ENCODE measurements at places on chromosomes 1 and 21.

DNA sequence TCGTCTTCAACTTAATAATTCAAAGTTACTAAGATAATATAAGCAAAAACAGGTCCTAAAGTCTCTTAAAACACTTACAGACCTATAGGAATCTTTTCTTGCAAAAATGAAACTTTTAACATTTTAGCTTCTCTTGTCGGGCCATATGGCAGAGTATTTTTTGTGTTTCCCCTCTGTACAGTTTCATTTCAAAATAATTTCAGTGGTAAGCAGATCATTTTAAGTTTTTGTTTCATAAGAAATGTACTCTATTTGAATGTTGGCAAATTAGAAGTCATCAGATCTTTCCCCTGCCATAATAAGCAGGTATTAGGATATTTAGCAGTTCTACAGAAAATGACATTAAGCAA lies 37.9 kb downstream of the RGL1 start:
- DNase-seq = no peak

DNA sequence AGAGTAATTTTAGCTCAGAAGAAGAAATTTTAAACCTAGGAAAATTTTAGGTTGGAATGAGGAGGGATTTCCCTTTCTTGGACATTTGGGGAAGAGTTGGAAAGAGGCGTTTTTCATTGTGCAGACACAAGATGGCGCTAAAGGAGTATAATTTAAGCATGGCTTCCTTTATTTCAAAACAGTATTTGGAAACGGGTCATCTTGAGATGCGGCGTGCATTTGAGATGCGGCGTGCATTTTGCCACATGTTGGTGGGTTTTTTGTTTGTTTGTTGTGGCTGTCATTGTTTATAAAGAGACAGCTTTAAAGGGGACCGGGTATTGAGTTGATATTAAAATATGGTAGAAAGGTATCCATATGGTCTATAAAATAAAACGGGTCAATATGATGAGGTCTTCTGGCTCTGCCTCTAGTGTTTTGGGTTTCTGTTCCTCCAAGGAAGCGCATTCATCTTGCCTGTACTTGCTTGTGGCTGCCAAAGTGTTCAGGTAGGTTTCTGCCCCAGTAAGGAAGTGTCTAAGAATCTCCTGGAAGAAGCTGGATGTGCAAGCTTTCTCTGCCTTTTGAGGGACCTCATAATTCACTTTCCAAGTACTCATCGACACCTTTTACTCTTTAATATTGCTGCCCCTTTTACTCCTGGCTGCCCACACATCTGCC lies 210.3 kb downstream of the SLC35F3 start:
- peak; percentile 67 for DNase-seq

GRCh38 chr1:82837766-82838465 lies 1037.2 kb downstream of the ADGRL2 start:
- no peak for DNase-seq

DNA sequence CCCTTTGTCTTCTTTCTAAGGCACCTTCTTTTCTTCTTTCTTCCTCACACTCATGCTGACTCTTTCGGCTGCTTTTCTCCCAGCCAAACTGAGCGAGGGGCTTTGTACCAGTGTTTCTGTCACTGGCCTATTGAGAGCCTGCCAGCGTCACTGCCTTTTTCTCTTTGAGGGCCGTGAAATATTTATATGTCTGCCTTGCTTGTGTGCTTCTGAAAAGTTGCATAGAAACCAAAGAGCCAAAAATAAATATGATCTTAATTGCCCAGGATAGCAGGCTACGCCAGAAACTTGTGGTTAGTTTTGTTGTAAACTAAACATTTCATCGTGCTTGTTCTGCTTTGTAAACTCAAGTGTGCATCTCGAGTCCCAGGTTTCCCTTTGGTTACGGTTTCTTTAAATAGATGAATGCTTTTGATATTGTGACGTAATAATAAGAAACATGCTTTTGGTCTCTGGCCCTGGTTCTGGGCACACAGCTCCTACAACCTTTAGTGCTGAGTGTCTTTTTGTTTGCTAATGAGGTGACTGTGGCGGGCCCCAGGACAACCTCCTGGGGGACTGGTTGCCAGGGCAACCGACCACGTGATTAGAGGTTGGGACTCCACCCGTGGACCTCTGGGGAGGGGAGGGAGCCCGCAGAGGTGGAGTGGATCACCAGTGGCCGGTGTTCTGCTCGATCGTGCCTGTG lies 10.8 kb downstream of the SLC37A1 start:
- DNase-seq = no peak

- DNase-seq = no peak
Measured at GRCh38 chr1:201004154-201004553, 19.4 kb downstream of the KIF21B start.

DNA sequence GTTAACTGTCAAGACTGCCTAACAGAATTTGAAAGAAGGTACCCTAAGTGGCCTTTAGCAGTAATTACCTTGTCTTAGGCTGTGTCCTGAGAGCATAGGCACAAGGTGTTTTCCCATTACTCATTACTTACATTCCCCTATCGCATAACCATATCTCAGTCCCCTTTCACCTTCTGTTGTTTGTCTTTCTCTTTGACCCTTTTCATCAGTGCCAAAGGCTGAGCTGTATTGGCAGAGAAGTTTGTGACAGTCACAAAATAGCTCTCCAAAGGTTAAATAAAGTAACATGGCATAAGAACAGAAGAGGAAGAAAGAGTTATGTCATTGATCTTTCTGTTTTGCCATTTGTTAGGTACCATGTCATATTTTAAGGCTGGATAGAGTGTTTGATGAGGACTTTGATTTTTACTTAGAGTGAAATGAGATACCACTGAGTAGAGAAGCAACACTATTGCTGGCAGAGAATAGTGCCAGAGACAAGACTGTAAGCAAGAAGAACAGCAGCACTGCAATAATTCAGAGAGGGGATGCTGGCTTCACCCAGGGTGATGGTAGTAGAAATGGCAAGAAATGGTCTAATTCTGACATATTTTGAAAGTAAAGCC lies 497.8 kb downstream of the TTLL7 start:
- DNase-seq = no peak

DNA sequence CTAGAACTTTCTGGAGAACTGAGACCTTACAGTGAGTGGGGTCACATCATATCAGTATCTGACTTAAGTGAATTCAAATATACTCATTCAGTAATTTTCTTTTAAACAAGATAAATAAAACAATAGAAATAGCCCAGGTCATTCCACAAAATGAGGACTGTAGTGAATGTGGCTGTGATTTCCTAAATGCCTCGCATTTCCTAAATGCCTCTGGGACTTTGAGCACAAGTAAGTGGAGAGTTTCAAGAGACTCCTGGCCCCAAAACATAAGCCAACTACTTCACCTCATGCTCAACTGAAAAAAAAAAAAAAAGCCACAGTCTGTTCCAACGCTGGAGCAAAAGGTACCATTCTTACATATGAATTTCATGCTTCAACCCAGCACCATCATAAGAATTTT lies 81.5 kb downstream of the ZNF281 start:
- DNase-seq = no peak

DNA sequence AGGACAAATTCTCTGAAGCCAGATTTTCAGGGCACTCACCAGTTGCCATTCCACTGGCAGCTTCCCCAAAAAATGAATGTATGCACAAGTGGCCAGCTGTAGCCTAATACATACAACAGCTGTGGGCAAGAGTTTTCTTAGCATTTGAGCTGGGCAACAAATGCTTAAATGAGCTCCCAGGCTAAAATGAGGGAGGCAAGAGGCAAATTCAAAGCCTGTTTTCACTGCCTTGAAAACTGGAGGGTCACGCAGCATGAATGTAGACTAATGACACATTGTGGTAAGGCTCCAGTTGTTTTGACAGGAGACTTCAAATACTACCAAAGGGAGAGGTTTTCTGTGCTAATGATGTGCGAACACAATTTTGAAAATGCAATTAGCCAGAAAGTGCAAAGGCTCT lies 88.2 kb downstream of the TIAM1 start:
- DNase-seq = no peak

DNA sequence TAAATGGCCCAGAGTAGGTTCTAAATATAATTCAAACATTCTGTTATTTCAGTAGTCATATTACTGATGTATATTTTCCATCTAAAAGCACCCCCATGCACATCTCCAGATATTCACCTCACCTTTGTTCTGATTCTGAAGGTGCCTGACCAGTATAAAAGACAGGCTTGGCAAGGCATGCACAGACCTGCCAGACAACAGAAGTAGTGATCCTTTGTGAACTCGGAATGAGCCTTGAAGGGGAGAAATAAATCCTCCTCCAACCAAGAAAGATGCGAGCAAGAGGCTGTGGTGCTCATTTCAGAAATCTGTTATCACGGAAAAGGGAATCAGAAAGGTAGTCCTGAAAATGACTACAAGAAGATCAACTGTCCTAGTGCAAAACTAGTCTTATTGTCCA lies 287.3 kb downstream of the VAV3 start:
- DNase-seq = no peak

GRCh38 chr1:64248065-64248464 lies 44.6 kb downstream of the UBE2U start:
- no peak for DNase-seq

DNA sequence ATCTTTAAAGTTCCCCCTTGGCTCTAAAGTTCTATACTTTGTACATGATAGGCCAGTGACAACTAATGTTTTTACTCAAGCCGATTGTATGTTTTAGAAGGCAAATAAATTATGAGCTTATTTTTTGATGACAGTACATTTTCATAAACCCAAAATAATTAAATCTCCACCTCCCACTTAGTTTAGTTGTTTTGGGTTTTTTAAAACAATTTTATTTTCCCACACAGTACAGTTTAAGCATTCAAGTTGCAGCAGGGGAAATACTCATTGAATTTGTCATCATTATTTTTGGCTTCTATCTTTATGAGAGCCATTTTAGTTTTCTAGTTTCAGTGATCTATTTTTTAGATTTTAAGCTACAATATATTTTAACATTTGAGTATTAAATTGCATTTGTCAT lies 93.6 kb downstream of the OLFML2B start:
- DNase-seq = no peak

GRCh38 chr1:175804561-175804960 lies 61.2 kb upstream of the TNR start:
- DNase-seq = no peak
